Urinary bladder (tissue), 4 donors: ENCODE measurements at places on chromosomes 3 and 15. TPM values are rescaled to one million over a fixed set of nuclear protein-coding genes. Genes with fewer than 3 reads are reported as not detected.

MME gene
- total RNA-seq: 59.3 TPM

GOLGA8G gene
- not detected for total RNA-seq

GRCh38 chr3:108296239-108296638 lies at the start of gene HHLA2:
HHLA2 (plus strand) TSS chr3:108296548; CDS start chr3:108351814, 55,266 bp downstream.
- no peak for DNase-seq

DNA sequence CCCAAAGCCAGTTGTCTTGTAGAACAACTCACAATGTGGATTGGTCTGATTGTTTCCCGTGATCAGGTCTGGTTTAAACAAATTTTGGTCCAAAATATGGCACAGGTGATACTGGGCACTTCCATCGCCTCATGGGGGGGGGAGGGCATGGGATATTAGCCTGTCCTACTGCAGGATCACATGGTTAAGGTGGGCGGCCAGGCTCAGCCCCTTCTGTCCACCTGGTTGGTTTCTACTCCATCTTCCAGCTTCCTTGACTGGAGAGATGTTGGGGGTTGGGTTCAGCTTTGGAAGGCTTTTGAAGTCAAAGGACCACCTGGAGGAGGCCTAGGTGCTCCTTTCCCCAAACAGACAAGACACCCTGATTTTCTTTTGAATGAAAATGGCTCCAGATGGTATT lies 7.2 kb downstream of the KLF13 start:
- no peak for DNase-seq

DNA sequence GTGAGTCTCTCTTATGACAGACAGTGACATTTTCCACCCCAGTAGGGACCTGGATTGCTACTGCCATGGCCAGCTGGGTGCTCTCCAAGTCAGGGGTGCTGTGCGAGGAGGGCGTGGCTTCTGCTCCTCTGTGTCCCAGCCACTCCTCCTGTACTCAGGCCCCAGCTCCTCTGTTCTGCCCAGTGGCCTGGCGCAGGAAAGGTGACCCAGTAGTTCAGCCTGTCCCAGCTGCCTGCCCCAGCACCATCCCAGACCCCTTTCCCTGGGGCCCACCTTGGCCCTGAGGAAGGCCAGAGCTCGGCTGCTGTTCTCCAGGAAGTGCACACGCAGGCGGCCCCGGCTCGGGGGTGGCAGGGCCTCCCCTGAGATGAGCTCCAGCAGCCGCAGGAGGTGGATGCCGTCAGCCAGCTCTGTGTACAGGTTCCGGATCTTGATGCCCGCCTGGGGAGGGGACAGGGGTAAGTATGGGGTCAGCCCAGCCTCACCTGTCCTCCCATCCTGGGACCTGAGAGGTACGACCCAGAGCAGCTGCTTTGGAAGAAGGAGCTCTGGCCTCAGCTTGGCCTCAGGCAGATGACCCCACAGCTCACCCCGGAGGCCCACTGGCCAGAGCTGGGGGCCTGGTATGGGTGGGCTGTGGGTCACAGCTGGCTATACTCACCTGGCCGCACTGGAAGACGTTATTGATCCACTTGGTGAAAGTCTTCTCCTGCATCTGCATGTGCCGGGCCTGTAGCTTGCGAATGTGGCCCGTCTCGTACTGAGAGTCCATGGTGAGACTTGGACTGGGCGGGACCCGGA lies 1.0 kb downstream of the SPTBN5 start:
- no peak for DNase-seq

- no peak for DNase-seq
These were observed 101.7 kb upstream of the EIF1B start for GRCh38 chr3:40207796-40208195.
